ENCODE measurements at places on chromosomes 4 and X.

DNA sequence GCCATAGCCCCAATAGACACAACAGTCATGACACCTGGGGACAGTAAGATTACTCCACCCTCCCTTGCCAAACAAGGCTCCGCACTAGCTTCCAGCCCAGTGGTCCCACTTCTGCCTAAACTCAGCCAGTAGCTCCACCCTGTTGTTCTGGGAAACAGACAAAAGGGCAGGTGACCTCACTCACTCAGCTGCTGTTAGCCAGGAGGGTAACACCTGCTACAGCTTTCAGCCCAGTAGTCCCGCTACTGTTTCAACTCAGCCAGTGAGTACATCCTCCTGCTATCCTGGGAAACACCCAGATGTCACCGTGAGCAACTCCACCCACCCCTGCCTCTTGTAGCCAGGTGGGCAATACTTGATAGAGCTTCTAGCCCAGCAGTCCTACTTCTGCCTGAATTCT, 162.7 kb upstream of the CPXCR1 start:
- no peak for DNase-seq

- no peak for DNase-seq
These were observed 41.7 kb downstream of the ITM2A start for GRCh38 chrX:79325263-79325958.

- DNase-seq: no peak
These were observed 76.5 kb upstream of the BCOR start for GRCh38 chrX:40174001-40174853.

DNA sequence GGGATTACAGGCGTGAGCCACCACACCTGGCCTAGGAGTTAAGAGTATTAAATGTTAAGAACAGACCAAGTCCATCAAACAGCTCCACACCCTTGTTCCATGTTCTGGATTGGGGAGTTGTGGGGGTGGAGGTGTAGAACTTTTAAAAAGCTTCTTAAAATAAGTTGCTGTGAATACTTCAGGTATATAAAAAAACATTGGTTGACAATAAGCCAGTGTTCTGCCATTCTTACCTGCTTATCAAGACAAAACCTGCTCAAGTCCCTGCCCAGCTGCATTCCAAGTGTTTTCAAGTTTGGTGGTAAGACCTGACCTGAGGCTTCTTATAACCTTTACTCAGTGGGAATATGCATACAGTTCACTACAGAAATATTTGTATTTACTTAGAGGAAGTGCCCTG, 6.4 kb downstream of the RBM3 start:
- no peak for DNase-seq

DNA sequence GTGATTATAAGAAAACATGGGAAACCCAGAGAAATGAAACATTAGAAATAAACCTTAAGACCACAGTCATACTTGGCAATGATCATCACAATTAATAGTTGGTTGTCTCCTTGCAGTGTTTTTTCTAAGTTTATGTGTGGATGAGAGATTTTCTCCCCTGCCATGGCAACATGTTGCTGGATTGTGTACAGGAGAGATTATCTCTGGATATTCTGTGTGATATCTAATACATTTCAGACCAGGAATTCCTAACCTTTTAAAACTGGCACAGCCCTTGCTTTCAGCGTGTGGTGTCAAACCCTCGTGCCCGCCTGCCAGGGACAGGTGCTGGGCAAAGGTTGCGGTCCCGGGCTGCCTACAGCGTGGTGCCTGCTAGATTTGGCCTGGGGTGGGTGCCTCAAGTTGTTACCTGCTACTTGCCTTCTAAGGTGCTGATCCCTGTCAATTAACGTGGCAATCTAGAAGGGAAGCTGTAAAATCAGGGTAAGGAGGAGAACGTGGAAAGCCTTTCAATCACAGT, 100.5 kb downstream of the TMEM131L start:
- DNase-seq: no peak

DNA sequence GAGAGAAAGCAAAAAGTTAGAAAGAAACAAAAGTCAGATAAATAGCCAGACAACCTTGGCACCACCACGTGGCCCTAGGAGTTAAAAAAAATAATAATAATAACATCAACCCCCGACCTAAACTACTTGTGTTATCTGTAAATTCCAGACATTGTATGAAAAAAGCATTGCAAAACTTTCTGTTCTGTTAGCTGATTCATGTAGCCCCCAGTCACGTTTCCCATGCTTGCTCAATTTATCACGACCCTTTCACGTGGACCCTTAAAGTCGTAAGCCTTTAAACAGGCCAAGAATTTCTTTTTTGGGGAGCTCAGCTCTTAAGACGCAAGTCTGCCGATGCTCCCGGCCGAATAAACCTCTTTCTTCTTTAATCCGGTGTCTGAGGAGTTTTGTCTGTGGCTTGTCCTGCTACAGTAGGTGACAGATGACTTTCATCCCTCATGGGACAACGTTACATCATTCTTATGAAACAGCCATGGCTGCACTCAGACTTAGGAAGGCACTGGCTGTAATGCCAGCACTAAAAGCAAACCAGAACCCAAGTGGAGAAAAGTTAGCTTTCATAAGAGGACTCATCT, 520 bp downstream of the ACOX3 start:
- DNase-seq: no peak

DNA sequence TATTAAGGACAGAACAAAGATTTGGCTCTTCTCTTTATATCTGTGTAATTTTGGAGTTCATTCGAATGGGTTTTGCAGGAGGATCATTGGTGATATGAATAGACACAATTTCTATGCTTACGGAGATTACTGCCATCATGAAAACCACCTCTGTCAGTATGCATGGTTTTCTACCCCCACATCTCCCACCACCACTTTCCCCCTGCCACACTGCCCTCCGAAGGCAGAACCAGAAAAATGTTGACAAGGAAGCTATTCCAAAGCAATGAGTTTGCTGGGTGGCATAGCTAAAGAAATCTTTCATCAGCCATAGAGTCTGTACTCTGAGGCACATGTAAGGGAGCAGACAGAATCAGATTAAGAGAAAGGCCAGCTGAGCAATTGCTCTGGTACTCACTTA, 567.3 kb upstream of the ACTRT1 start:
- no peak for DNase-seq

DNA sequence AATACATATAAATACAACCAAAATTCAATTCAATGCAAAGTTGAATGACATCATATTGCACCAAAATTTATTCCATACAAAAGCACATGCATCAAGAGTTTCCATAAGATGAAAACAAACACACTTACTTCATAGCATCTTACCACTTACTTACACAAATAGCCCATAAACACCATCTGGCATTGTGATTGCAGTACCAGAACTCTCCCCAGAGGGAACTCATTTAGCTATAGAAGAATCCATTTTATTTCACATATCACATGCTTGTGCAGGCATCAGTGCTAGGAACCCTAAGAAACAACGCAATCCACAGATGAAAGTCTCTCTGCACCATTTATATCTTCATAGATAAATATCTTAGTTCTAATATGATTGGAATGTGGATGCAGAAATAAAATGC, 77.9 kb downstream of the SLC7A11 start:
- no peak for DNase-seq

- DNase-seq: no peak
These were observed 238.1 kb downstream of the PALLD start for GRCh38 chr4:168734703-168735678.

DNA sequence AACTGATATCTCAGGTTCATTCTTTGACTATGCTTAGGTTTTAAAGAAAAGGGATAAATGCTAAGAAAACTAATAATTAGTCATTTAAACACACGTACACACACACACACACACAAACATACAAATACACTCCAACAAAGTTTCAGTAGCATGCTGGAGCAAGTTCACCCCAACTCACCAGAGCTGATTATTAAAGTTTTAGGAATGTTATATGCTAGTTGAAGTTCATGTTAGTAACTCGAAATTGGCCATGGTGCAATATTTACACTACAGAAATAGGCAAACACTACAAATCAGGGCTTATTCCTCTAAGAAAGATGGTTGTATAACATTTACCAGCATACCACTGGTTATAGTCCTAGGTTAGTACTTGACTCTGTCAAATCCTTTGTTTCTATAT, 384.0 kb upstream of the DIPK2B start:
- no peak for DNase-seq

DNA sequence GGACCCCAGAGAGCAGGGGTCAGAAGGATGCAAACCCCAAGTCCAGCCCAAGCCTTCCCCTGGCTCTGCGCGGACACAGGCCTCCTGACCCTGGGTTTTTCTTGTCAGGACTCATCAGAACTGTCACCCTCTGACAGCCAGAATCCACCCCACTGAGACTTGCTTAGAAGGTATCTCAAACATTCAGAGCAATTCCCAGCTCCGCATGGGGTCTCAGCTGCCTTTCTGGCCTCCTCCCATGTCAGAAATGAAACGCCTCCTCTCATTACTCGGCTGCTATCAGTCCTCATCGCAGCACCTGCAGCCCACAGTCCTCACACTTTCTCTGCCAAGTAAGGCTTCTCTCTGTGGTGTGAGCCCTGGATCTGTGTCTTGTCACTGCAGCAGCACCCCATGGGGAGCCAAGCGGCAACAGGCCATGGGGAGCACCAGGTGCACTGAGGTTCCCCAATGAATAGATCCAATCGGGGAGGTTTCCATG, 97.8 kb downstream of the WFS1 start:
- DNase-seq: no peak

DNA sequence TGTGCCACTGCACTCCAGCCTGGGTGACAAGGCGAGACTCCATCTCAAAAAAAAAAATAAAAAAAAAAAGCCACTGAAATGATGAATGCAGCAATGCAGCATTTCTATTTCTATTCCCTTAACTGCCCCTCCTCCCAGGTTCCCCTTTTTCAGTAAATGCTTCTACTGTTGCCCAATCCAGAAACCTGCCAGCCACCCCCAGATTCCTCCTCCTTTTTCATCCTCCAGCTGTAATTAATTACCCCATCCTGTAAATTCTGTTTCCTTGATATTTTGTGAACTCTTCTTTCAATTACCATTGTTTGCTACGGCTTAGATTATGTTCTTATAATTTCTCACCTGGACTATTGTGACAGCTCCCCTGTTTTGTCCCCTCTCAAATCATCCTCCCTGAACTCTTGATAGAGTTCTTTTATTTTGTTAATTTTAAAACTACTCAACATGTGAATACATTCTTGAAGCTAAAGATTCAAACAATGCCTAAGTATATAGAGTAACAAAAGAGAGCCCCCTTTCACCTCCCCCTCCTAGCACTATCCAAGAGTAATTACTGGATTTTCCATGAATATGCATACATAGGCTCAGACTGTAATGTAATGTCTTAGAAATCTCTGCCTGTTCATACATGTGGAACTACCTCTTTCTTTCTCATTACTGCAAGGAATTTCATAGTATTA, 140.6 kb upstream of the GPC4 start:
- DNase-seq: no peak

- no peak for DNase-seq
These were observed 266.9 kb downstream of the SPATA18 start for GRCh38 chr4:52317981-52318380.

DNA sequence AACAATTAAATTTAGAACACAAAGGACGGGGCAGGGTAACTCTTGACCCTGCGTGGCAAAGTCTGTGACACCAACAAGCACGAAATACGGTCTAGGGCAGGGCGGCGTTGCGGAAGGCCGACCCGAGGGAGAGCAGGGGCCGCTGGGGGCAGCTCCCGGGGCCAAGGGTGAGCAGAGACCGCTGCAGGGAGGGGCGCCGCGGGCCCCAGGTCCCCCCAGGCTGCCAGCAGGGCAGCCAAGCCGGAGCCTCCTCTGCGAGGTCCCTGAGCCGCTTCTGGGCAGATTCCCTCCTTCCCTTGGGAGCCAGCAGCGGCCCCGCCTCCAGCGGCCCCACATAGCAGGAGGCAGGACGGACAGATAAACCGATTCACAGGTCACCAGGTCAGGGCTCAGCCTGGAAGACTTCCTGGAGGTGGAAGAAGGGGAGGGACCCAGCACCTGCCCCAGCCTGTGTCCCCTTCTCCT, 90.2 kb downstream of the FAM53A start:
- DNase-seq: no peak

GRCh38 chr4:120011725-120012124, 54.9 kb downstream of the MAD2L1 start:
- no peak for DNase-seq

DNA sequence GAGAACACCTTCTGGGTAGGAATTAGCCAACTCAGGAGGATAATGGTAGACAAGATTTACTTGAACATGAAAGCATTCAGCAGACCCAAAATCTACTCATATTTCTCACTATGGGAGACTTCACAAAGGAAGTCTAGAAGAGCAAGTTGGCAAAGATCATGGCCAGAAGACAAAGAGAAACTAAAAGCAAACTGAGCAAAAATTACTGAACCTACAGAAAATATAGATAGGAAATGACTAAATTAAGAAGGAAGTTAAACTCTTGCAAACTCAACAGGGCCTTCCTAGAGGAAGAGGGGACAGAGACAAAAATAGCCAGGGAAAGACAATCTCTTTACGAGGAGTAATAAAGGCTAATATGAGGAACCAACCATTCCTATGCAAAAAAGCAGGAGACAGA, 18.7 kb downstream of the CORIN start:
- DNase-seq: no peak

DNA sequence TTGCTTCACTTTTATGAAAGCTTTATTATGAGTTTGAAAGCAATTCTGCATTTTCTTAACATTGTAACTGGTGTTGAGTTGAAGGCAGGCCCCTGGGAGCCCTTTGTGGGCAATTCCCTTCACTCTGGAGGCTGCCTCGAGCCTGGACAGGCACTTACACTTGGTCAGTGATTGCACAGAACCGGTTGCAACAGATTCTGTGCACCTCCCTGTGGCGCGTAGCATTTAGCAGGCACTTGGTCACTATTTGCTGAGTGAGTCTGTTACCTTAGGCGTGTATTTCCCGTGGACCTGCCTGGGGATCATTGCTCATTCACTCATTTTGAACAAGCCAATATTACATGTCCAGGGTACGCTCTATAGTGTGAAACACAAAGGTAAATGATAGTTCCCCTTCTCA, 80.4 kb downstream of the PTTG2 start:
- DNase-seq: no peak

- DNase-seq: no peak
These were observed 39.6 kb downstream of the ZNF827 start for GRCh38 chr4:145898926-145899531.

DNA sequence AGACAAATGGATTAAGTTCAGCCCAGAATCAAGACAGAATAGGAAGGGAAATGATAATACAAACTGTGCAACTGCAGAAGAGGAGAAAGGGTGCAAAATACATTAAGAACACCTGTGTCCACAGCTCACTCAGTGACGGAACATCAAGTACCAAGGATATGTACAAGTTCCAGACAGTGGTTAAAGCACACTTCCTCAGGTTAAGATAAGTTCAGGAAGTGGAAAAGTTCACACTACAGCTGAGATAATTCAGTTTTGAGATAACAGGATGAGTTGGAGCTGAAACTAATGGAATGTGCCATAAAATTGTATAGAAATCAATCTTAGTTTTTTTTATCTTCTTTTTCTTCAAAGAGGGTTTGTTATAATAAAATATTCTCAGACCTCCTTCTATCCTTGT, 419.4 kb downstream of the KCNIP4 start:
- no peak for DNase-seq

GRCh38 chr4:188697243-188697642, 558.0 kb downstream of the TRIML1 start:
- DNase-seq: no peak

DNA sequence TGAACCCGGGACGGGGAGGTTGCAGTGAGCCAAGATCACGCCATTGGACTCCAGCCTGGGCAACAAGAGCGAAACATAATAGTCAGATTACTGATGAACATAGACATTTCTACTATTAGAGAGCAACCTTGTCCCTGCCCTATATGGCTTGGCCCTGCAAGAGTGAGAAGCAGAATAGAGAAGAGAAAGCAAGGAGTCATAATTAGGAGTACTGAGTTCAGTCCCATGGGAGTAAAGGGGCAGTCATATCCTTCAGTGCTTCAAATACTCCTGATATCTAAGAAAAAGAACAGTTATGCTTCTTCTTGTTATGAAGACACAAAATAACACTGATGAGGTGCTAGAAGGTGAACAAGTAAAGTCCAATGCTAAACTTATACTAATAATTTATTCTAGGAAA, 33.8 kb downstream of the CLDN2 start:
- no peak for DNase-seq
